Subcutaneous preadipocyte (primary cell): ENCODE measurements at places on chromosomes 1 and 21. TPM values are rescaled to one million over a fixed set of nuclear protein-coding genes. Genes with fewer than 3 reads are reported as not detected.

Gene PSEN2
- 13.2 and 16.8 TPM in 2 replicates for total RNA-seq

Gene COX20
- 16.8 and 18.0 TPM in 2 replicates for total RNA-seq

Gene CYP4A22
- not detected in 2 replicates for total RNA-seq

Gene CACNA1E
- not detected in 2 replicates for total RNA-seq

Gene CASQ1
- not detected in 2 replicates for total RNA-seq
